ENCODE measurements at places on chromosomes 3 and 15.

- peaks cover 56% of the 10 kb centered on the region for H3K27me3 ChIP-seq
- H3K4me1 ChIP-seq, result peaks cover 4% of the 10 kb centered on the region
- no peaks in the 10 kb centered on the region for H3K36me3 ChIP-seq
- no peak overlapping the region for H3K4me3 ChIP-seq
Measured at GRCh38 chr15:81107889-81108288, 26.2 kb upstream of the CFAP161 start.

DNA sequence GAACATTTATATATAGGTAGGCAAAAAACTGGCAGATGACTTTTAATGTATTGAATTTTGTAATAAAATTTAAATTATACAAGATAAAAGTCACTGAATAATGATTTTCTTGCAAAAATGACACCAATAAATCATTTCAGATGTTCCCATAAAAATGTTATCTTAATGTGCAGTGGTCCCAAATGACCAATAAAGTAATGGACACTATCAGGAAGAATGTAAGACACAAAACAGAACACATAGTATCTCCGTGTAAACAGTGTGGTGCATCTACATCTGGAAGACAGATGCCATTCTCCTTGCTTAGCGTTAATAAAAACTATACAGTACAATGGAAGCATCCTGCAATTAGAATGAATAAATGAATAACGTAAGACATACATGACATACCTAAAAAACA, 41.5 kb downstream of the FGF7 start:
- H3K4me3 ChIP-seq, result no peak overlapping the region
- no peaks in the 10 kb centered on the region for H3K27me3 ChIP-seq
- peaks cover 7% of the 10 kb centered on the region for H3K4me1 ChIP-seq
- no peak overlapping the region for H3K27ac ChIP-seq
- no peaks in the 10 kb centered on the region for H3K36me3 ChIP-seq

- no peaks in the 10 kb centered on the region for H3K4me1 ChIP-seq
- no peaks in the 10 kb centered on the region for H3K27me3 ChIP-seq
- H3K36me3 ChIP-seq, result peaks cover 20% of the 10 kb centered on the region
- H3K4me3 ChIP-seq, result no peak overlapping the region
Measured at GRCh38 chr3:155462672-155463071, 169.2 kb upstream of the STRIT1 start.

GRCh38 chr3:86800116-86800515, 190.8 kb downstream of the VGLL3 start:
- H3K36me3 ChIP-seq, result no peaks in the 10 kb centered on the region
- no peak overlapping the region for H3K27ac ChIP-seq
- no peaks in the 10 kb centered on the region for H3K4me1 ChIP-seq
- H3K27me3 ChIP-seq, result no peaks in the 10 kb centered on the region
- no peak for DNase-seq

- no peak overlapping the region for H3K4me3 ChIP-seq
- no peak overlapping the region for H3K27ac ChIP-seq
- peaks cover 10% of the 10 kb centered on the region for H3K36me3 ChIP-seq
- H3K4me1 ChIP-seq, result no peaks in the 10 kb centered on the region
- H3K27me3 ChIP-seq, result no peaks in the 10 kb centered on the region
- no peak for DNase-seq
Measured at GRCh38 chr15:40302981-40303380, 4.8 kb downstream of the PLCB2 start.

DNA sequence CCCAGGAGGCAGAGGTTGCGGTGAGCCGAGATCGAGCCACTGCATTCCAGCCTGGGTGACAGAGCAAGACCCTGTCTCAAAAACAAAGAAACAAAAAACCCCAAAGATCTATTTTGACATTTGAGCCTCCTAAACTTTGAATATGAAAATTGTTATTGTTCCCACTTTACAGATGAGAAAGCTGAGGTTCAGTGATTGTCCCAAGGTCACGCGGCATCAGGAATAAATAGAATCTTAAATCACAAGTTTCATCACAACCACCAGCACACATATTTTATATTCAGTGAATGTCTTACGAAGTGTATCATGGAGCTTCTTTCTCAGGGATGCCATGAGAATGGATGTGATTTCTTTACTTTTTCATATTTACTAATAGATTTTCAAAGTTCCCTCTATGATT, 5.3 kb upstream of the LRIG1 start:
- H3K27me3 ChIP-seq, result peaks cover 2% of the 10 kb centered on the region
- H3K4me1 ChIP-seq, result peaks cover 47% of the 10 kb centered on the region
- DNase-seq, result no peak
- no peaks in the 10 kb centered on the region for H3K36me3 ChIP-seq
- H3K27ac ChIP-seq, result no peak overlapping the region

- peaks cover 25% of the 10 kb centered on the region for H3K27me3 ChIP-seq
- DNase-seq, result no peak
- no peaks in the 10 kb centered on the region for H3K4me1 ChIP-seq
- H3K36me3 ChIP-seq, result peaks cover 19% of the 10 kb centered on the region
- no peak overlapping the region for H3K27ac ChIP-seq
Measured at GRCh38 chr15:34047893-34048775, 9.1 kb upstream of the AVEN start.

DNA sequence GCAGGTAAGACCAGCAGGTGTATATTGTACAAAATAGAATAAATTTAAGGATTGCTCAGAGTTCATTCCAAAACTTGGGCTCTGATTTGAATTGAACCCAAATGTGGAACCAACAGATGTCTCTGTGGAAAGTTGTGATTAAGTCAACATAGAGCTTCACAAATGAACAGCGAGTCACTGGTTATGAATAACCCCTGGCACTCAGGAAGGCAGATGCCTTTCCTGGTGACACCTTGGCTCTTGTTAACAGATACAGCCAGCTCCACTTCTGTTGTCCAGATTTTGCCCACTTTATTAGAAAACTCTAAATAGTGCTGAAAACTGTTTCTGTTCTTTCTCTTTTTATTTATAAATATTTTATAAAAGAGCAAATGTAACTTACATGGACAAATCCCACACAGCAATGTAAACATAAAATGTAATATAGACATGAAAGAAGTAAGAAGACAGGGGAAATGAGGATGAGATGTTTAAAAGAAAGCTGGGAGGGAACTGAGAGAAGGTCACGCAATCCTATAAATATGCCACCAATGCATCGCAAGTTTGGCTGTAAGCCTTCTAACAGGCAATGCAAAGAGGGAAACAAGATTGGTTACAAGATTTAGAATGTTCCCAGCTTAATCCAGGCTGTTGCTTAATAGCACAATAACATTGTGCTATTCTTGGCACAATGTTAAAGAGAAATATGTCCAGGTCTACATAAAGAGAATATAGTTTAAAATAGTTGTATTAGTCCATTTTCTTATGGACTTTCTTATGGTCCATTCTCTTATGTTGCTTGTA, 495.5 kb downstream of the TAFA4 start:
- H3K27ac ChIP-seq, result no peak overlapping the region
- no peaks in the 10 kb centered on the region for H3K4me1 ChIP-seq
- no peak for DNase-seq
- H3K4me3 ChIP-seq, result no peak overlapping the region
- H3K27me3 ChIP-seq, result peaks cover 4% of the 10 kb centered on the region

- H3K27me3 ChIP-seq, result no peaks in the 10 kb centered on the region
- H3K4me1 ChIP-seq, result no peaks in the 10 kb centered on the region
- H3K36me3 ChIP-seq, result no peaks in the 10 kb centered on the region
- no peak for DNase-seq
- no peak overlapping the region for H3K4me3 ChIP-seq
Measured at GRCh38 chr3:121228971-121229370, 316.8 kb downstream of the POLQ start.

- DNase-seq, result no peak
- peaks cover 4% of the 10 kb centered on the region for H3K4me1 ChIP-seq
- no peaks in the 10 kb centered on the region for H3K27me3 ChIP-seq
- H3K4me3 ChIP-seq, result no peak overlapping the region
Measured at GRCh38 chr3:160796089-160796812, 40.2 kb downstream of the PPM1L start.

DNA sequence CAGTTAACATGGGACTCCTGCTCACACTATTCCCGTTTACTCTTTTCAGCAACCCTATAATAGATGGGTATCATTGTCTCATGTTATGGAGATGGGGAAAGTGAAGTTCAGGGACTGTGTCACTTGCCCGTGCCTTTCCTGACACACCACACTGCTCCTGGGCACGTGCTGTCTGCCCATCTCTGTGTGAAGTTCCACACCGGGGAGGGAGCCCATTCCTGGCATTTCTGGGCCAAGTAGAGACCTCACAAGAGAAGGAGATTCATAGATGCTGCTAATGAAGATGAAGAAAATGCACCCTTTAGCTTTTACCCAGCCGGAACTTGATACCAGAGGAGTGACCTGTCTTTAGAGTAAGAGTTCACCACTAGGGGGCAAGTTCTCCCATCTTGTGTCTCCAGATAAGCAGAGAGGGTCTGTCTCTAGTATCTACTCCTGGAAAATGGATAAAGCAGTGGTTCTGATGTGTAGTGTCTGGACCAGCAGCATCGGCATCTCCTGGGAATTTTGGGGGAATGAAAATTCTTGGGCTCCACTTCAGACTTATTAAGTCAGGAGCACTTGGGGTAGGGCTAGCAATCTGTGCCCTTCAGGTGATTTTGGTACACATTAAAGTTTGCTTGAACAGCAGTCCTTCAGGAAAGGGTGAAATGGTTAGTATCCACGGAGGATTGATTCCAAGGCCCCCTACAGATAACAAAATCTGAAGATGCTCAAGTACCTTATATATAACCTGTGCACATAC, 2.0 kb upstream of the TOPBP1 start:
- no peak overlapping the region for H3K27ac ChIP-seq
- DNase-seq, result peak; percentile 31
- peaks cover 43% of the 10 kb centered on the region for H3K4me1 ChIP-seq
- H3K27me3 ChIP-seq, result no peaks in the 10 kb centered on the region
- H3K36me3 ChIP-seq, result no peaks in the 10 kb centered on the region

DNA sequence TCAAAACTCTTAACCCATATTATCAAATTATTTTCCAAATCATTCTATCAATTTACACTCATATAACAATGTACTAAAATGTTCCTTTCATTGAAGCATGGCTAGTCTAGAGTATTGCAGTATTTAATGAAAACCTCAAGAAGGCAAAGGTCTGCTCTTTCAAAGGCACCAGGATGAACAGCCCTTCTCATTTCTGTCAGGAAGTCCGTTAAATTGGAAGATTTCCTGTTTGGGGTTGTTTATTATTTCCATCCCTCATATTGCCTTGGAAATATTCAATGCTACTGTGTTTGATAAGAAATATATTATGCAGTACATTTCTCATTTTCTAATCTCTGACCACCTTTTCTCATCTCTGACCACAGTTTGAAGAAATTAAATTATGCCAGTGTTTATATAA, 25.1 kb downstream of the ACKR4 start:
- no peak for DNase-seq
- H3K27me3 ChIP-seq, result no peaks in the 10 kb centered on the region
- no peaks in the 10 kb centered on the region for H3K4me1 ChIP-seq
- H3K4me3 ChIP-seq, result no peak overlapping the region
- H3K27ac ChIP-seq, result no peak overlapping the region

DNA sequence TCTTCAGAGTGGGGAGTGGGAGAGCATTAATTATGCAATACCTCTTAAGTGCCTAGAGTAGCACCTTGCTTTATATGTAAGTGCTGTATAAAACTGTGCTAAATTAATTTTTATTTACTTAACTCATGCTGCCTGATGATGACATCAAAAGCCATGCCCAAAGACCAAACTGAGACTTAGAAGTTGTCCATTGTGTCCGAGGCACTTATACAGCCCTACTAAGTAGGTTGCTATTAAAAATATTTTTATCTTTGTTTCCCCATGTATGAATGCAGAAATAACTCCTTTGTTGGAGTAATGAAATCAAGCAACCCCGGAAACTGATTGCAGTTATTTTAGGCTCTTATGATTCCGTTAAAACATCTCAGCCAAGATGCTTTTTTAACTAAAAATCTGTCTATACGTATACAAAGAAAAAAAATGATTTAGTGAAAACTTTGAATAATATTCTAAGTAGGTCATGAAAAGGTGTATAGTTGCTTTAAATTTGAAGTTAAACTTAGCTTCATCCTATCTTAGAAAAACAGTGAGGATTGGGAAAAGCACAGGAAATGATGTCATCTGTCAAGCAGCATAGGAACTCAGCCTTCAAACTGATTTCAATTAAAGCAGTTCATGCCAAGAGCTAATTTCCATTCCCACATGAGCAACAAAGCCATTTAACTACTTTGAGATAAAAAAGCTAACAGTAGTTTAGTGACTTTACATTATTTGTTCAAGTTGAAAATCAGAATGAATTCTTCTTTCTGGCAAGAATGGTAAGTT, 43.0 kb downstream of the FBN1 start:
- peaks cover 10% of the 10 kb centered on the region for H3K4me1 ChIP-seq
- H3K27me3 ChIP-seq, result no peaks in the 10 kb centered on the region
- H3K36me3 ChIP-seq, result peaks cover 6% of the 10 kb centered on the region
- H3K27ac ChIP-seq, result peak overlapping the region; percentile 31
- H3K4me3 ChIP-seq, result no peak overlapping the region

Measured in neural crest cell (in vitro differentiated cells).